ENCODE measurements at places on chromosomes 5 and 9.

GRCh38 chr5:113067635-113068344 lies 91.2 kb downstream of the DCP2 start:
- DNase-seq: no peak

DNA sequence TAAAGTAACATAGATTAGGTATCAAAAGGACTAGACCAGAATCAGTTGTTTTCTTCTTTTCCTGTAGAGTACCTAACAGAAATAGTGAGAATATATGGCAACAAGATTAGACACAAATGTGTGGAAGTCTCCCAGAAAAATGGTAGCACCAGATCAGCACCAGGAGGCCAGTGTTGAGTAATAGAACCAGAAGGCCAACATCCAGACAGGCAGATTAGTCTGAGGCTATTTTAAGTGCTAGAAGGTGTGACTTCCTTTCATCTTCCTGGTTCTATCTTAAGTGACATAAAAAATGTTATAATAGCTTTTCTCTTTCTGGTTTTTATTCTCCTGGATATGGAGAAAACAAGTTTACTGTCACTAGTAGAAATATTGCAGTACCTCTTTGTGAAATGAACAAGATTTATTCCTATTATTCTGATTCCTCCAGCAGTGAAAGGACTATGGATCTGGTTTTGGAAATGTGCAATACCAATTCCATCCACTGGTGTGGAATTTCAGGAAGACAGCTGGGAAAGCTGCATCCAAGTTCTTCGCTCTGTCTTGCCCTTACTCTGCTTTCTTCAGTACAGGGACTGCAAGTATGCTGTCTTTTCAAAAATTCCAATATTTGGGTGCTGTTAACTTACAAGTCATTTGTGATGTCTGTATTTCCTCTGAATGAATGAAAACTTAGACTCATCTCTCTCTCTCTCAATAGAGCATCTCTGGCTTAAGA lies 39.1 kb downstream of the SHLD3 start:
- DNase-seq: no peak

GRCh38 chr9:90975781-90976538 lies 174.3 kb downstream of the SYK start:
- no peak for DNase-seq

- no peak for DNase-seq
Observed at GRCh38 chr5:110590187-110590586, 136.3 kb downstream of the TMEM232 start.

GRCh38 chr5:149220750-149221149 lies 50.9 kb upstream of the AFAP1L1 start:
- DNase-seq: no peak

DNA sequence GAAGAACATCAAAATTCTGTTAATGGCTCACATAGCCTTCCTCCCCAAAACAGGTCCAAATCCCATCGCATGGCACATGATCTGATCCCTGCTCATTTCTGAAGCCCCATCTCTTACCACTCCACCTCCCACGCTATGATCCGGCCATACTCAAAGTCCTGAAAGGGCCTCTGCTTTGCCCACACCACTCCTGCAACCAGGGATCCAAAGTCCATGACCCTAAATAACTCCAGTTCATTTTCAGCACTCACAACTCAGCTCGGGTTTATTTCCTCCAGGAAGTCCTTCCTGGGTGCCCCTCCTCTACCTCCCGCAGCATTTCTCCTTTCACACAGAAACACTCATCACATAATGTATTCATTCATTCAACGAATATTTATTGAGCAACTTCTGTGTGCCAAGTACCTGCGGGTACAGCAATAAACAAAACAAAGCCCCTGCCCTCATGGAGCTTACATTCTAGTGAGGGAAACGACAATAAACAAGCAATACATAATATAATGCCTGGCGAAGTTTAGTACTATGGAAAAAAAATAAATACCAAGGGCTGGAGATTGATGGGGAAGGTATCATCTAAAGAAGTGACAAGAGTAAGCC lies 2.7 kb downstream of the TTLL11 start:
- DNase-seq: no peak

DNA sequence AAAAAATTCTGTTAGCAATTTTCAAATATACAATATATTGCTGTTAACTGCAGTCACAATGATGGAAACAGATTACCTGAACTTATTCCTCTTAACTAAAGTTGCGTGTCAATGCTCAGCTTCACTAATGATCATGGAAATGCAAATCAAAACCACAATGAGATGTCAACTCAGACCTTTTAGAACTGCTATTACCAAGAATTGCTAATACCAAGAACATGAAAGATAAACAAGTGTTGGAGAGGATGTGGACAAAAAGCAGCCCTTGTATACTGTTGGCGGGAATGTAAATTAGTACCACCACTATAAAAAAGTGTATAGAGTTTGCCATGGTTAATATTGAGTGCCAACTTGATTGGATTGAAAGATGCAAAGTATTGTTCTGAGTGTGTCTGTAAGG lies 1409.7 kb upstream of the CDH18 start:
- no peak for DNase-seq
